ENCODE measurements at places on chromosomes 13 and 19. TPM values are rescaled to one million over a fixed set of nuclear protein-coding genes. Genes with fewer than 3 reads are reported as not detected.

ATP12A gene
- not detected for total RNA-seq

ZNF98 gene
- total RNA-seq = not detected

- no peaks in the 10 kb centered on the region for H3K36me3 ChIP-seq
- peaks cover 11% of the 10 kb centered on the region for H3K27me3 ChIP-seq
- peaks cover 10% of the 10 kb centered on the region for H3K4me1 ChIP-seq
- no peak overlapping the region for H3K4me3 ChIP-seq
- DNase-seq = no peak
Measured at GRCh38 chr19:33256261-33256660, 30.6 kb upstream of the SLC7A10 start.

DNA sequence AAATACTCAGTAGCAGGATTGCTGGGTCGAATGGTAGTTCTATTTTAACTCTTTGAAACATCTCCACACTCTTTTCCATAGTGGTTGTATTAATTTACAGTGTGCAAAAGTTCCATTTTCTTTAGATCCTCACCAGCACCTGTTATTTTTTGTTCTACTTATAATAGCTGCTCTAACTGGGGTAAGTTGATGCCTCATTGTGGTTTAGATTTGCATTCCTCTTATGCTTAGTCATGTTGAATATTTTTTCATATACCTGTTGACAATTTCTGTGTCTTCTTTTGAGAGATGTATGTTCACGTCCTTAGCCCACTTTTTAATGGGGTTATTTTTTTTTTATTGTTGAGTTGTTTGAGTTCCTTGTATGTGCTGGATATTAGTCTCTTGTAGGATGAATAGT, 144.6 kb downstream of the NBEA start:
- no peak overlapping the region for H3K27ac ChIP-seq
- no peak overlapping the region for H3K4me3 ChIP-seq
- no peaks in the 10 kb centered on the region for H3K4me1 ChIP-seq

DNA sequence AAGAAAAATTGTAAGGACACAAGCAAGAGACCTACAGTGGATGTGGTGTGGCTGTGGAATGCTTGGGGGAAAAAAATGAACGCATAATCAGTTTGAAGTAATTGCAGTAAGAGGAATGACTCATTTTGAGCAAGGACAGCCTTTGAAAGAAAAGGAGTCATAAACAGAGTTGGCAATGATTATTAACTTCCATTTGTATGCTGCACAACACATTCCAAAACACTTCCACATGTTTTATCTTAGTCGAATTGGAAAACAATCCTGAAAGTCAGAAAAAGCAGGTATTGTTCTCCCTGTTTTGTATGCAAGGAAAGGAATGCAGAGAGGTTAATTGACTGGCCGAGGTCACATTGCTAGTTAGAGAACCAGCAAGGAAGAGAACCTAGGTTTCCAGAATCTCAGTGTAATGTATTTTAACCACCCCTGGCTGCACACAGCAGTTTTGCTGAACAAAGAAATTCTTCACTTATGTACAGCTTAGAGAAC, 630.0 kb upstream of the MIR17HG start:
- no peak overlapping the region for H3K4me3 ChIP-seq
- H3K27ac ChIP-seq = no peak overlapping the region
- no peaks in the 10 kb centered on the region for H3K4me1 ChIP-seq
- no peaks in the 10 kb centered on the region for H3K27me3 ChIP-seq
- DNase-seq = no peak

- no peak overlapping the region for H3K4me3 ChIP-seq
- no peaks in the 10 kb centered on the region for H3K36me3 ChIP-seq
Measured at GRCh38 chr19:5891938-5892771, 11.4 kb downstream of the NDUFA11 start.

DNA sequence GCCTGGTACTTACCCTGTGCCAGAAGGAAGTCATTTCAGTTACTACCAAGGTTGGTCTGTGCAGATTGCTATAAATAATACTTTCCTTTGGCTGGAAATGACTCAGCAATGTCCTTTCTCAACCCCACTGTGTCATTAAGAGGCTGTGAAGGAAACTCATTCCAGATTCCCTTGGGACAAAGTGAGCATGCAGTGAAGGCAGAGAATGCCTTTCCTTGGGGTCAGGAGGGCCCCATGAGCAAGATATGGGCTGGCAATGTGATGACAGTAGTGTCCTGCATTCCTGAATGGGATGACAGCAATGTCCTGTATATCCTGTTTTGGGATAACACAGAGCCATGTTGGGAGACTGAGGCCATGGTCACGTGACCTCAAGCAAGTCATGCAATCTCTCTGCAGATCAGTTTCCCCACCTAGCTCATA, 213.1 kb upstream of the TMTC4 start:
- peaks cover 4% of the 10 kb centered on the region for H3K27me3 ChIP-seq
- H3K4me3 ChIP-seq = no peak overlapping the region
- H3K36me3 ChIP-seq = no peaks in the 10 kb centered on the region
- no peak for DNase-seq
- no peaks in the 10 kb centered on the region for H3K4me1 ChIP-seq

TMEM238 gene
- 17.0 TPM for total RNA-seq

- peak overlapping the region; percentile 73 for H3K4me3 ChIP-seq
- H3K36me3 ChIP-seq = peaks cover 2% of the 10 kb centered on the region
- DNase-seq = peak; percentile 57
- H3K27ac ChIP-seq = peak overlapping the region; percentile 81
Measured at GRCh38 chr13:31045286-31046081, 113.0 kb downstream of the TEX26 start.

DNA sequence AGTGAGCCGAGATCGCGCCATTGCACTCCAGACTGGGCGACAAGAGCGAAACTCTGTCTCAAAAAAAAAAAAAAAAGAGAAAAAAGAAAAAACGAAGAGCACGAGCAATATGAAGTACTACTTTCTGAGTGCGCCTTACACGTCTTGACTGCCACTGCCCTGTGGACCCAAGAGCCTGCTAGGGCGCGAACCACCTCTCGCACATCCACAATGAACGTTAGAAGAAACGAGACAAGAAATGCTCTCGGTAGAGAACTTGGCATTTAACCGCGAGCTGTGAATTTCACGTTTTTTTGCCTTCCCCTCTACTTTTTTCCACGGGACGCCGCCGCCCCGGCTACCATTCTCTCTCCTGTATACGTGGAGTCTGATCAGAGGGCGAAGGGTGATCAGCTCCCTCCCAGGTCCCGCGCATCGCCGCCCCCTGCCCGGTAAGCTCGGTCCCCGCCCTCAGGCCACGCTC, 454 bp downstream of the TIMM44 start:
- H3K27me3 ChIP-seq = no peaks in the 10 kb centered on the region
- H3K27ac ChIP-seq = peak overlapping the region; percentile 89
- peak overlapping the region; percentile 87 for H3K4me3 ChIP-seq
- H3K36me3 ChIP-seq = peaks cover 9% of the 10 kb centered on the region

C19orf85 gene
- total RNA-seq = not detected

DNA sequence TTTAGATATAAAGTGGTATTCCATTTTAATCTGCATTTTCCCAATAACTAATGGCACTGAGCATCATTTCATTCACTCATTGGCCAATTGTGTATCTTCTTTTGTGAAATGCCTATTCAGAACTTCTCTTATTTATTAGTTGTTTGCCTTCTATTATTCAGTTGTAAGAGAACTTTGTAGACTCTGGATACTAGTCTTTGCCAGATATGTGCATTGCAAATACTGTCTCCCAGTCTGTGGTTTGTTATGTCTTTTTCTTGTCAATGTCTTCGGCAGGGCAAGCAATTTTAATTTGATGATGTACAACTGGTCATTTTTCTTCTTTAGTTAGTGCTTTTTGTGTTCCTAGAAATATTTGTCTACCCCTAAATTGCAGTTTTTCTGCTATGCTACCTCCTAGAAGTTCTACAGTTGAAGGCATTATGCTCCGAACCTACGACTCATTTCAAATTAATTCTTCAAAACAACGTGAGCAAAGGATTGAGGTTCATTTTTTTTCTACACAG, 115.9 kb downstream of the TSHZ3 start:
- H3K27ac ChIP-seq = no peak overlapping the region
- no peaks in the 10 kb centered on the region for H3K36me3 ChIP-seq
- no peak for DNase-seq
- H3K4me3 ChIP-seq = no peak overlapping the region

SIGLEC8 gene
- not detected for total RNA-seq

GRCh38 chr13:41193469-41193868, 900 bp downstream of the KBTBD7 start:
- H3K27me3 ChIP-seq = no peaks in the 10 kb centered on the region
- H3K27ac ChIP-seq = peak overlapping the region; percentile 89
- peak overlapping the region; percentile 95 for H3K4me3 ChIP-seq
- peaks cover 25% of the 10 kb centered on the region for H3K4me1 ChIP-seq
- H3K36me3 ChIP-seq = peaks cover 39% of the 10 kb centered on the region
- DNase-seq = no peak

DNA sequence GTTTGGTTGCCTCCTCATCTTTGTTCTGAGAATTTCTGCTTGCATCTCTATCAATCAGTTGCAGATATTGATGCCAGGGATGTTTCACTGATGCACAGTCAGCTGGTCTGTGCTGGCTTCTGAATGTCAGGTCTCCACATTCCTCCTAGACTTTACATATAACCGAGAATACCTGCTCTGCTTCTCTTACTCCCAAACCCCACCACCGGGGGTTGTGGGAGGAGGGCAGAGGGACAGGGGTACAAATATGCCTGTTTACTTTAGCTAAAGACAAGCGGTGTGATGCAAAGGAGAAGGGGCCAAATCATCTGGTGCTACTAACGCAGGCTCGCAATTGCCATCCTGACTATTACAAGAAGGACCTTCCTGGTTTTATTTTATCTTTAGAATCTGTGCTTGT, 17.4 kb upstream of the KLHL1 start:
- H3K27me3 ChIP-seq = no peaks in the 10 kb centered on the region
- no peak for DNase-seq
- no peaks in the 10 kb centered on the region for H3K4me1 ChIP-seq
- no peak overlapping the region for H3K4me3 ChIP-seq
- no peak overlapping the region for H3K27ac ChIP-seq

GRCh38 chr13:51666374-51666773, 82.1 kb downstream of the WDFY2 start:
- no peak overlapping the region for H3K27ac ChIP-seq
- DNase-seq = no peak
- H3K27me3 ChIP-seq = no peaks in the 10 kb centered on the region
- no peak overlapping the region for H3K4me3 ChIP-seq
- H3K4me1 ChIP-seq = peaks cover 2% of the 10 kb centered on the region

DNA sequence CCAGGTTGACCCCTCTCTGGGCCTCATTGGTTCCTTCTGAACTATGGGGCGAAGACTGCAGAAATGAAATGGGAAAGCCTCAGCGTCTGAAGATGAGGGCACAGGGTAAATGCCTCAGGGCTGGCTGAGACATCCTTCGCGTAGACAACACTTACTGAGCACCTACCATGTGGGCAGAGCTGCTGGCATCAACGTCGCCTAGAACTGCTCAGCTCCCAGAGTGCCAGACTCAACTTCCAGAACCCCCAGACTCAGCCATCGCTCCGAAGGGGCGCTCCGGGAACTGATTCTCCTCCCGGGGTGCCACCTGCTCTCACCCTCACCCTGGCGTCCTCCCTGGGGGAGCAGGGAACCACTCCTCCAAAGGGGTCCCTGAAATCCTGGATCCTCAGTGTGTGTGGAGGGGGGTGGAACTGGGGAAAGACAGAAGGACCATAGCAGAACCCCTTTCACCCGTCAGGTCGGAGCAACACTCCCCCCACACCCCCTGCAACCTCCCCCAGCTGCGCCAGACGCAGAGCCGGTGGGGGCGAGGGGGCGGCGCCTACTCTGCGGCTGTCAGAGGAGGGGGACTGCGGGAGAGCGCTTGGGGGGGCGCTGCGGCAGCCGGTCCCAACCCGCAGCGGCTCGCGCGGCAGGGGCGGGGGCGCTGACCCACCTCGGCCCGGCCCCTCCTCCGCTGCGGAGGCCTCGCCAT, 8.2 kb upstream of the NFIC start:
- H3K27ac ChIP-seq = no peak overlapping the region
- no peaks in the 10 kb centered on the region for H3K36me3 ChIP-seq
- peak overlapping the region; percentile 70 for H3K4me3 ChIP-seq
- no peak for DNase-seq
- H3K4me1 ChIP-seq = peaks cover 23% of the 10 kb centered on the region
- peaks cover 21% of the 10 kb centered on the region for H3K27me3 ChIP-seq

DNA sequence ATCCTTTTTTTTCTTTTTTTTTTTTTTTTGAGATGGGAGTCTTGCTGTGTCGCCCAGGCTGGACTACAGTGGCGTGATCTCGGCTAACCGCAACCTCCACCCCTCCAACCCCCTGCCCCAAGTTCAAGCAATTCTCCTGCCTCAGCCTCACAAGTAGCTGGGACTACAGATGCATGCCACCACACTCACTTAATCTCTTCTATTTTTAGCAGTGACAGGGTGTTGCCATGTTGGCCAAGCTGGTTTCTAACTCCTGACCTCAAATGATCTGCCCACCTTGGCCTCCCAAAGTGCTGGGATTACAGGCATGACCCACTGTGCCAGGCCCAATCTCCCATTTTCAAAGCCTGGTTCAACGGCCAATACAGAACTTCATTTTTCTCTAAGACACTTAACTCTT, 9.1 kb downstream of the FOXO1 start:
- no peak for DNase-seq
- H3K4me1 ChIP-seq = peaks cover 67% of the 10 kb centered on the region
- peak overlapping the region; percentile 56 for H3K27ac ChIP-seq
- H3K27me3 ChIP-seq = no peaks in the 10 kb centered on the region
- H3K4me3 ChIP-seq = no peak overlapping the region

DNA sequence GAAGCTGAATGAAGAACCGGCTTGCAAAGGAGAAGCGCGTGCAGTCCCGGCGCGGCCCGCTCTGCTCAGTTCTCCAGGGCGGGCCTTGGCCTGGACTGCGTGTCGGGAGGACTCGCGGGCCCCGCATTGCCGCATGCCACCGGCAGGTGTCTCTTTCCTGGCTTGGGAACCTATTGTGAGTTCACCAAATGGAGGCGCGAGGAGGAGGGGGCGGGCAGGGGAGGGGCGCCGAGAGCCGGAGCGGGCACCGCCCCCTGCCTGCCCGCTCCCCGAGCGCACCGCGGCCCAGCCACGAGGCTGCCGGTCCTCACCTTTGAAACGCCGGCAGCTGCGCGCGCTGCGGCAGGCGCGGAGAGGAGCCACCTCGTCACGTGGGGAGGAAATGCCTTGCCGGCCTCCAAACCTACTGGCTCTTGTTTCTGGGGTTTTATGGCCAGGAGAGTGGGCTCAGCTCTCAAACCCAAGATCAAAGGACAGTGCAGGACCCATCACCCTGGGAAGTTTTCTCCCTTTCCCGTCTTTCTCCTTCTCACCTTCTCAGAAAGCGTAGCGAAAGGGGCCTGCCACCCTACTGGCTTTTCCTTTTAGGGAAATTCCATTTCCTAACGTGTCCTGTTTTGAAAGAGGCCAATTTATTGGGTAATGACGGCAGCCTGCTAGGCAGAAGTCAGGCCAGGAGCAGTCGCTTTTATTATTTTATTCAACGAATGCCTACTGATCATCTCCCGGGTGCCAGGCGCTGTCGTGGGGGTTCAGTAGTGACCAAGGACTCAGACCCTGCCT, 13.8 kb upstream of the UBE2L5 start:
- peak overlapping the region; percentile 81 for H3K4me3 ChIP-seq
- DNase-seq = peak; percentile 88
- H3K27ac ChIP-seq = peak overlapping the region; percentile 72
- H3K36me3 ChIP-seq = no peaks in the 10 kb centered on the region
